ENCODE measurements at places on chromosomes 6 and 20.
A peak's percentile ranks its signal among the peaks of the same experiment; 100 is the strongest.

GRCh38 chr6:86440608-86441007, 496.7 kb upstream of the HTR1E start:
- no peak for DNase-seq

DNA sequence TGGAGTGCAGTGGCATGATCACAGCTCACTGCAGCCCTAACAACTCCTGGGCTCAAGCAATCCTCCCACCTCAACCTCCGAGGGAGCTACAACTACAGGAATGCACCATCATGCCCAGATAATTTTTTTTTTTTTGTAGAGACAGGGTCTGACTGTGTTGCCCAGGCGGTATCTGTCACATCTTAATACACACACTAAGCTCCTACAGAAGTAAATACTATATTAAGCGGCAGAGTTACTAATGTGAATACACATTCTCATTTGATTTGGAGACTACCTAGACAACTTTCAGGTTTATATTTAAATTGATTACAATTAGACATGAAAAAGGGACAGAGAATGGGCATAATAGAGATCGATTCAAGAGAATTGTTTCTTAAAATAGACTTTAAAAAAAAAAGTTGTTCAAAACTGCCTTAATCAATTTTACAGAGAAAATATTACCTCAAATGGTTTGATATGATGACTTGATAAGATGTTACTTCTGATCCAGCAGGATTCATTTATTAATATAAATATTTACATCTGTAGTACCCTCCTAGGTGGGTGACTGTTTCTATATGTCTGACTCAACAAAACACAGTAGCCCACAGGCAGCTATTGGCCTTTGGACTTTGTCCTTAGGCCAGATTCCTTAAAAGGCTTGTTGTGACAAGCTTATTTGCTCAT, 7.1 kb upstream of the LOC128125822 start:
- DNase-seq = no peak

DNA sequence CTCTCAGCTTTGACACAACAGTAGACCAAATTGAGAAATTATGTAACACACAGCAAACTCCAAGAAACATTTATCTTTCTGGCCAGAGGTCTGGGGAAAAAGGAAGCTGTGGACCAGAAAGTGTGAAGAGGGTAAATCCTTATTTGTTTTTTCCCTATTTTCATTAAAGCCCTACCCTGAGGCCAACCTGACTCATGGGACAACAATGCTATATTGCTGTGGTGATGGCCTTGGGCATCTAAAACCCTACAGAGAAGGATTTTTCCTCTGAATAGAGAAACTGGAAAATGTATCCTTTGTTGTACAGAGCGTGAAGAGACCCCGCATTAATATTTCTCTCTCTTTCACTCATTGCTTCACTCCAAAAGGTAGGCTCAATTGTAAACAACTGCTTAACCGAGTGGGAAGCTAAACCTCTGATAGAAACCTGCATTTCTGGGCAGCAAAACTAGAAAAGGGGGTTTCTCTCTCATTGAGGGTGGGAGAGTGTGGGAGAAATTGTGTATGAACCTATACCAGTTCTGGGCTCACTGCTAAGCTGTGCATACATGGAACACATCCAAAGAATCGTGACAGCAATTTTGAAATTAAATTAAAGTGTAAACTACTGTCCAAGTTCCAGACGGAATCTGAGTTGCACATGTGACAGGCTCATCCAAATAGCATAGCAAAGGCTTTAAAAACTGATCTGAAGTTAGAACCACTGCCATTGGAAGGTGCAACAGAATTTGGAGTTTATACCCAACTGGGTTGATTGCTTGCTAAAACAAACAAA, 175.5 kb downstream of the CLVS2 start:
- DNase-seq = no peak

DNA sequence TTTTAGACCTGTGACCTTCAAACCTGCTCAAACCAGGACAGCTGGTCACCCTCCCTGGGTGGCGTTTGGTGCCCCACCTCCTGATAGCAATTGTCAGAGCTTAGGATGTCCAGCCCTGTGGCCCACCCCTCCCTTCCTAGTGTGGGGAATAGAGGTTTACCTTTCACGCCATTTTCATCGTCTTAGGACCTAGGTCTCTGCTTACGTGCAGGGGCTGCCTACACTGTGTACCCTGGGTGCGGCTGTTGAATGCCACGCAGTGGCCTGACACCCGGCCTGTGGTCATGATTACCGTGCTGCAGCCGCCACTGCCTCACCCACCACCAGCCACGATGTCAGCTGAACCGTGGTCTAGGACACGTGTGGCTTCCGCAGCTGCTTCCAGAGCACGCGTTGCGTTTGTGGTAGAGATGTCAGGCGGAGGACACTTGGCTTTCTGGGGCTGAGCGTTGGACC, 157.3 kb downstream of the DTNBP1 start:
- no peak for DNase-seq

DNA sequence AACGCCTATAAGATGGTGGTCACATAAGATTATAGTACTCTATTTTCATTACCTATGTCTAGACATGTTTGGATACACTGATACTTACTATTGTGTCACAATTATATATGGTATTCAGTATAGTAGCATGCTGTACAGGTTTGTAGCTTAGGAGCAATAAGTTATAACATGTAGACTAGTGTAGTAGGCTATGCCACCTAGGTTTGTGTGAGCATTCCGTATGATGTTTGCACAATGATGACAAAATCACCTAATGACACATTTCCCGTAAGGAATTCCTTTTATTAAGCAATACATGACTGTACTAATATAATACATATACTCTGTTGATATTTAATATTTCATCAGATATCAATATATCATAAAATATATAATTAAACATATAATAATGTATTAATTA, 540.7 kb downstream of the BMP2 start:
- DNase-seq = no peak

GRCh38 chr6:105753207-105753606, 332.9 kb upstream of the PRDM1 start:
- DNase-seq = no peak

DNA sequence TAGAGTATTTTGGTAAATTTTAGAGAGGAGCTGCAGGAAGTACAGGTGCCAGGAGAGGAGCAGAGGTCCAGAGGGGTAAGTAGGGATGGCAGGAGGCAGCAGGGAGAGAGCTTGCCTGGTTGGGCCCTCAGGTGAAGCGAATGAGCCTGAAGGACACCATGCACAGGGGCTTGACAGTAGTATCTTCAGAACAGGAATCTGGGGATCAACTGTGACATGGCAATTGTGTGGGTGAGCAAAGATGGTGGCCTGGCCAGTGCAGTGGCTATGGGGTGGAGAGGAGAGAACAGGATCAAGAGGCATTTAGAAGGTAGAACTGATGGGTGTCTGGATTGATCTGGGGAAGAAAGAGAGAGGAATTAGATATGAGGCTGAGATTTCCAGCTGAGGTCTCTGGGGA, 68.7 kb upstream of the RNF24 start:
- no peak for DNase-seq

DNA sequence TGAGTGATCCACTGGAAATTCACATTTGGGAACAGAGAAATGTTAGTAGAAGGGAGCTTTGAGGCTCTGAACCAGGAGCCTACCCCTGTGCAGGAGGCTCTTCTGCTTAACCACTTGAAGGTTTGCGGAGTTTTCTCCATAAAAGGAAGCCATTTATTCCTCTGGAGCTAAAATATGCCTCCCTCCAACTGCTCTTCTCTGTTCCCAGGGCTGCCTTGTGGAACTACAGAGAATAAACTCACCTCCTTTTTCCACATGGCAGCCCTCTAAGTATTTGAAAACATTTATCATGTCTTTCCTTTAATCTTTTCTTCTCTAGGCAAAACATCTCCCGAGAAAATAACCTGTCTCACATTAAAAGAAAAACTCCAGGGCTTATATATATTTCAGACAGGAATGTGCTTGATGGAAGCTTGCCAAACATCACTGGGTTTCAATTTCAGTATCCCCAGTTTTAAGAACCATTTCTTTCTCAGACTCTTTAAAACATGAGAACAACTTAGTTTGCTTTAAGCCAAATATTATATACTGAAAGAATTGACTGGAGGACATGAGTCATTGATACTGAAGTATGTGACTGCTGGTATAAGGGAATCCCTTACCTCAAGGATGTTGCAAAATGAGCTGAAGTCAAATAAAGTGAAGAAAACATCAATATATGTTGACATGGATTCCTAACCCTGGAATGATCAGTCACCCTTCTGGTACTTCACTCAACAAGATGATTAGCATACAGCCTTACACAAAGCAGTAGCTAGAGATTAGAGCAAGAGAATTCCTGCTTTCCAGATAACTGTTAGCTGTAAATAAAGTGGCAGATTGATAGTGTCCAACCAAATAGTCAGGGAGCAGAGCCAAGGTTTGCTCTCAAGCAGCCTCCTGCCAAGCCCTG, 74.0 kb downstream of the ZBTB2 start:
- DNase-seq = no peak

GRCh38 chr6:123841067-123841896, 37.6 kb downstream of the NKAIN2 start:
- no peak for DNase-seq

GRCh38 chr20:40010483-40010882, 678.6 kb downstream of the MAFB start:
- DNase-seq = no peak

DNA sequence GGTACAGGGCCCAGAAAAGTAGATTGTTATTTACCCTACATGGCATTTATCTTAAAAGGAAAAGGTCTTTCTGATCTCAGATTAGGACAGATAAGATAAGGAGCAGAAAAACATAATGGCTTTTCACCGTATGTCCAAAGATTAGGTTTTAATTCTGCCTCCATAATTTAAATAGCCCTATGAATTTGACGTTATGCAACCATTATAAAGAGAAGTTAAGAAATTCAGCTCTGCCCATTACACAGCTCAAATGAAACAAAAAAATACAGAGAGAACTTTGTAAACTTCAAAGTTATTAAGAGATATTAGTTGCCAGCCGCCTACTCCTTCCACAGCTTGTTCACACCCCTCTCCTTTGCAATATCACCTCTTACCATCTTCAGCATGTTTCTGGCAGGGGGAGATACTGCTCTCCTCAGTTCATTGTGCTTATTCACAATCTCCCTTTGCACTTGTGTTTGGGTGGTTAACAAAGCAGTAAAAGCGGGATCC, 8.1 kb downstream of the CRISP3 start:
- no peak for DNase-seq

- DNase-seq = no peak
These were observed 246.1 kb upstream of the AFDN start for GRCh38 chr6:167580619-167580911.

DNA sequence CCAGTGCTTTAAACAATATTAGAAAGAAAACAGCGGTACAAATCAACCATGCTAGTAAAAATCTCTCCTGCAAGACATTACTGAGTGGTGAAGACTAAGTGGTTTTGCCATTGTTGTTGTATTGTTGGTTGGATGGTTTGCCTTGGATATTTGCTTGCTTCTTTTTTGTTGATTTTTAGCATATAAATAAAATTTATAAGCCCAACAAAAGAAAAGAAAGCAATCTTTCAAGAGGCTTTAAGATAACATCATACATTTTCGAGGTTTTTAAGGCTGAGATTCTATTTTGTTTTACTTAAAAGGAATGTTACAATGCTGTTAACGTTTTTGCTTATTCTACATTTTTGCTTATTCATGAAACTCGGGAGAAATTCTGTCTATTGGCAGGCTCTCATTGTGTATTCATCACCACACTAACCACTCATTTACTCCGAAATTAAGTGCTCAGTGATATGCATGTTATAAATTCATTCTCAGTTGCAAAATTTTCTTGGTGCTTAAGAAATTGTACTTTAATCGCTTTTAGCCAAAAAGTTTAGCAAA, 139.1 kb downstream of the LAMA2 start:
- no peak for DNase-seq

DNA sequence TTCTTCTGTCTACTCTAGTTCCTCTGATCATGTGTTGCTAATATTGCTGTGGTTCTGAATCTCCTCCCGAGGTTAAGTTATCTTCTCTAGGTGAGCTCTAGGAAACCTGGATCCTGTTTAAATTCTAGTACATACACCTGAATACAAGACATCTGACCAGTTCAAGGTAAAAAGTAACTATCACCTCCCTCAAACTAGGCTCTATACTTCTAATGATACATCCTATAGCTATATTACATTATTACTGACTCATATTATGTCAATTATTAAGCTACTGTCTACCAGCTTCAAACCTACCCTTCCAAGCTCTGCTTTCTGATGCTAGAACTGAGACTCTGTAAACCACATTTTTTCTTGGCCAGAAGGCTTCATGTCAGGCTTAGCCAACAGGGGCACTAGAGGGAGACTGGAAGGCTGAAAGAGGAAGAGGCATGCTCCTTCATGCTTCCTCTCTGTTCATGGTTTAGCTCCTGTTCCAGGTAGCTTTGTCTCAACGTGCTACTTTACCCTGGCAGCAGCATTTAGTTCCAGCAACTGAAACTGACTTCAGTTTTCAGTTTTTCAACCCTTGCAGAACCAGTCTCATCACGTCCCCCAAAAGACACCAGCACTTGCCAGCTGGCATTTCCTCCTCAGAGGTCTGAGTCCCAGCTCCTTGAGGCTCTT, 148.4 kb upstream of the TOP1 start:
- no peak for DNase-seq

DNA sequence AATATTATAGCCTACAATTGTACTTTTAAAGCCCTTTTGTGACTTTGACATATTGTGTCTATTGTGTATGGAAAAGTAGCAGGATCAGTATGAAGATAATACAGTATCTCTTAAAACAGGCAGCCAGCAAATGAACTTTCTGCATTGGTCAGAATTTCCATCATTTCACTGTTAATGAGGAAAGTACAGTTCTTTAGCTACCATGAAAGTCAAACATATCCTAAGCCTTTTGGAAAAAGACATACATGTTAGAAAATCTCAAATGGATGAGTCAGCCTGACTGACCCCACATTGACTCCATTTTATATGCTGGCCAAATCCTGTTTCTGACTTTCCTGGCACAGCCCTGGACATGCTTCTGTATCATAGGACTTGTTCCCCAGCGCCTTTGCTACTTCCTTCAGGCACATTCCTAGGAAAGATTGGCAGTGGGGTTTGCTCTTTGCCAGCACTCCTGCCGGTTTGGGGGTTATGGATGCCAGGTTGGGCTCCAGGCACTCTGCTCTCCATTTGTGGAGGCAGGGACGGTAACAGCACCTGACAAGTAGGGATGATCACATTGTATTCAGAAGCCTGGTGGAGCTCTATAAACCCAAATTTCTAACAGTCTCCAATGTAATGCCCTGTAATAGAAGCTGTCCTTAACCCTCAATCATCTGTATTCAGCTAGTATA, 43.7 kb downstream of the TOP1 start:
- no peak for DNase-seq

GRCh38 chr6:149560736-149561135, 5.4 kb upstream of the GINM1 start:
- DNase-seq = no peak

GRCh38 chr20:45798935-45799642, 7.3 kb downstream of the DNTTIP1 start:
- peak; percentile 43 for DNase-seq

DNA sequence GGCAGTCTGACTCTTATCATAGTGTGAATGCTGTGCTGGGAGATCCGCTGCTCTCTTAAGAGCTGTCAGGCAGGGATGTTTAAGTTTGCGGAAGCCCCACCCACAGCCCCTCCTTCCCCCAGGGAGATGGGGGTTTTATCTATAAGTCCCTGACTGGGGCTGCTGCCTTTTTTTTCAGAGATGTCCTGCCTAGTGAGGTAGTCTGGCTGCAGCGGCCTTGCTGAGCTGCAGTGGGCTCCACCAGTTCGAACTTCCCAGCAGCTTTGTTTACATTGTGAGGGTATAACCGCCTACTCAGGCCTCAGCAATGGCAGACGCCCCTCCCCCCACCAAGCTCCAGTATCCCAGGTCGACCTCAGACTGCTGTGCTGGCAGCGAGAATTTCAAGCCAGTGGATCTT, 75.7 kb upstream of the UST start:
- no peak for DNase-seq

Measured in stimulated activated CD4-positive, alpha-beta T cell treated with anti-CD3 and anti-CD28 coated beads, Interleukin-4, amount 100 ng/mL, for 4 hours (primary cell).